NCI-H524 treated with DMSO at 0.1 percent for 48 hours (cell line): ENCODE measurements at places on chromosomes 3 and 15.

DNA sequence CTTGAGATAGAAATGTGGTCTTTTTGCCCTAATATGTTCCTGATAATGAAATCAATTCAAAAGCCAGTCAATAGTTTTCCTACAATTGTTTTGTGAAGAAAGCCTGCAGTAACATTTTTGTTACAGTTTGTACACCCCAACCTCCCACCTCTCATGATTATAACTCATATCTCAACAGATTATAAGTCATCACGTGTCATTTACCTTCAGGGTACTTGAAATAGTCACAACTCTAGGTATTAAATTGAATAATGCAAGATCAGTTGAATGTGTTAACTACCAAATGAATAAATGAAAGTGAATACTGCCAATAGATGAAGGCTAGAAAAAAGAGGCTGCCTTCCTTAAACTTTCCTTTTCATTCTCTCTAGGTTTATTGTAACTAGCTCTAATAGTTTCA, 32.9 kb upstream of the CTDSPL2 start:
- DNase-seq, result no peak

GRCh38 chr15:100951965-100952364, 32.8 kb downstream of the LRRK1 start:
- DNase-seq, result no peak

DNA sequence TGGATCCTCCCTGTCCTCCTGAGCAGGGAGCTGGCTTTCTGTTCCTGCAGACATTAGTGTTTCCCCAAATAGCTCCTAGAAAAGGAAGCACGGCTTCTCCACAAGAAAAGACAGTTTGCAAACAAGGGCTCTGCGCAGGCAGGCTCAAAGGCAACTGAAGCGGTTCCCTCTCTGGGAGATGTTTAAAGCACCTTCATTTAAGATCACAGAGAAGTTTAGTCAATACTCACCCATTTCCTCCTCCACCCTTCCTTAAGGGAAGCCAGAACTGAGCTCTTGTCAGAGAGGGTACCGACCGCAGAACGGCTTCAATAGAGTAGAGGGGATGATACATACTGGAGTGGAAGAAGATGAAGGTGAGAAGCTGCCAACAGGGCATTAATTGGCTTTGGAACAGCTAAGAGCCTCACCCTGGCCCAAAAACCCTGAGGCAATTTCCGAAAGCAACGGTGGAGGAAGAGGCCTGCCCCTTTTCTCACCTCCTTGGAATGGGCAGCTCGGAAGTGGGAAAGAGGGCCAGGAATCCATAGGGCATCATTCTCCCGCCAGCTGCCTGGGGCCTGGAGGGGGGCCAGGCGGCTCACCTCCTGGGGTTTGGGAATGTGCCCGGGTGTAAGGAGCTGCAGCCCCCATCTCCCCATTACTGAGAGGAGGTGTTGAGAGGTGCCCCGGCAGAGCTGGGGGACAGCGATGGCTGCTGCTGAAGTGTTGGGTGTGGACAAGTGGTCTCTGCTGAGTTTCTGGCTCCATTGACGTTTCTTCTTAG, 4.8 kb upstream of the EPHB3 start:
- DNase-seq, result no peak

DNA sequence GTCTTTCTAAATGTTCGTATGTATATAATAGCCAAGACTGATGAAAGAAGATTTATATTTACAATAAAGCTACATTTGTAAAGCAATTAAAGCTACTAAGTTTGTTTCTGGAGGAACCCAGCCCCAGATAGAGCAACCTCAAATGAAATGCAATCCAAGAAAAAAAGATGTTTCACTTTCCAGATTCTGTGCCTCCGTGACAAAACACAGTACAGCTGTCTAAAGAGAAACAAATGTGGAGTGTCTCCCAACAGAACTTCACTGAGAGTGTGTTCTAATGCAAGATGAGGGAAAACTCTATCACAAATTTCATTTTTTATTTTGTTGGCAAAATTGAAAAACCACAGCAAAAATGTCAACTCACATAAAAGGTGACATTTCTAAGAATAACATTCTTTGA, 317.0 kb downstream of the OCA2 start:
- DNase-seq, result no peak

GRCh38 chr3:53156368-53156834, 4.6 kb upstream of the PRKCD start:
- DNase-seq, result no peak

GRCh38 chr3:70856414-70857162, 544.1 kb upstream of the MDFIC2 start:
- no peak for DNase-seq

DNA sequence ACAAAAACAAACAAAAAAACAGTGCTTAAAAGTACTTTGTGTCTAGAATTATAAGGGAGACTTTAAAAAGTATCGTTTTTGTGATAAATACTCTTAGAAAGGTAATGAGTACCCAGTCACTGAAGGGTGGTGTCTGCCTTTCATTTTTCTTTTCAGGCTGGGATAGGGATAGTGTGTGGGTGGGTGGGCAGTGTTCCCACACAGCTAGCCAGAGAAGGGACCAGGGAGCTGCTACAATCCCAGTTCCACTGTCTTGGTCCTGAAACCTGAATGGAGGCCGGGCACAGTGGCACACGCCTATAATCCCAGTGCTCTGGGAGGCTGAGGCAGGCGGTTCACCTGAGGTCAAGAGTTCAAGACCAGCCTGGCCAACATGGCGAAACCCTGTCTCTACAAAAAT, 2.1 kb downstream of the GK5 start:
- DNase-seq, result no peak

DNA sequence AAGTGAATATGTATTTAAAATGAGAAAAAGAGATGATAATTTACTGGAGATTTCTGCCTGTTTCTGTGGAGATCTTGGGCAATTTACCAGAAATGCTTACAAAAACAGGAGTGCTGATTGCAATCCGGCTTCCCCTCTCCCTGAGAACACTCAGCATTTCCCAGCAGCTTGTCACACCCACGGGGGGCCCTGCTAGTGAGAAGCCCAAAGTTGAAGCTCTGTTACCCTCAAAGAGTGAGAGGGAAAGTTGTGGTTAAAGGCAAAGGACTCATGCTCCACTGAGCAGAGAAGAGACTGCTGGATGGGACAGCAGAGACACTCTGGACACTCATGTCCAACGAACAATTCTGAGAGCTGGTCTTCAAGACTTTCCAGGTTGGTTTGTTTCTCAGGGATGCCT, 2.9 kb downstream of the MCTP2 start:
- no peak for DNase-seq
